Neural crest cell (in vitro differentiated cells): ENCODE measurements at places on chromosomes 16 and 17.
A peak's percentile ranks its signal among the peaks of the same experiment; 100 is the strongest.

- DNase-seq = no peak
Observed at GRCh38 chr16:1495211-1495888, 2.2 kb downstream of the TELO2 start.

GRCh38 chr17:77748436-77748835 is 210.1 kb upstream of the TNRC6C start:
- DNase-seq = no peak

DNA sequence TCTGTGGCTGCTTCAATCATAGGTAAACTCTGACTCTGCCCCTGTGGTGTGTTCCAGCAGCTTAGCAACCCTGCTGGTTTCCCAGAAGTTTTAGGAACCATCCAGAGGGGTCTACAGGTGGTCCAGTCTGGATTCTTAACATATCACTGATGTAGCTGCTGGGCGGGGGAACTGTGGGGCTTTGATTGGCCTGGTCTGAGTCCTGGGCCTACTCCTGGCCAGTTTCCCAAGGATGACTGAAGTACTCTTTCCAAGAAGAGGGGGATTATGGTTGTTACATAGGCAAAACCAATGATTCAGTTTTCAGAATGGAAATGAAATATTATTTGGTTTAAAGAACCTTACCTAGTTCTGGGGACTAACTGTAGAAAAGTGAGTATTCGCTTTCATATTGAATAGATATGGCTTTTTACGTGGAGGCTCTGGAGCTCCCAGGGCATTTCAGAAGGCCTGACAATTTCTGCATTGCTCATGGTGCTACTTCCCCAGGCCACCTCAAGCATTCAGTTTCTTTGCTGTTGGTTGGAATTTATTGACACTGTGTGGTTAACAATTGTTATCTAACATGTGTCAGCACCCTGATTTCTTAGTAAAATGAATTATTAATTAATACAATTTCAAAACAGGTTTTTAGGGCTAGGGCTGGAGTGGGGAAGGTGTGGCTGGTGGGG is 38.4 kb downstream of the EPN2 start:
- DNase-seq = no peak

GRCh38 chr17:6066183-6066948 is 3.8 kb upstream of the WSCD1 start:
- no peak for DNase-seq

- peak; percentile 72 for DNase-seq
Observed at GRCh38 chr17:72120642-72121163, at the start of gene SOX9. TSS of gene SOX9 (plus strand) at chr17:72121020. CDS start at chr17:72121392, 372 bp downstream.

- DNase-seq = no peak
Observed at GRCh38 chr16:73315645-73316044, 267.7 kb upstream of the ZFHX3 start.

GRCh38 chr17:17683710-17684365 is 2.6 kb downstream of the RAI1 start:
- no peak for DNase-seq

DNA sequence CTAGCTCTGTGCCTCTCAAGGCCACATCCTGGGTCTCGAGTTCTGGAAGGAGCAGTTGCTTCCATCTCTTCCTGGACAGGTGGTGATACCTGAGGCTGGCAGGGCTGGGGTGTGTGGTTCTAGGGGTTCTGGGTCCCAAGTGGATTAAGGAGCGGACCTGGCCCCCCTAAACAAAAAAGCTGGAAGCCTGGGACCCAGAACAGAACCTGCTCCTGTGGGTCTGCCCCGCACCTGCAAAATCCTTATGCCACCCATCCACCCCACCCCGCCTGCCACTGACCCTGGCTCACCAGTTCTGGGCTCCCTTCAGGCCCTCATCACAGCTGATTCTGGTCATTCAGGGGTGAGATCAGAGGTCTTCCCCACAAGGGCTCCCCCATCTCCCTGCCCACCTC is 44.8 kb downstream of the ADCY7 start:
- DNase-seq = no peak

DNA sequence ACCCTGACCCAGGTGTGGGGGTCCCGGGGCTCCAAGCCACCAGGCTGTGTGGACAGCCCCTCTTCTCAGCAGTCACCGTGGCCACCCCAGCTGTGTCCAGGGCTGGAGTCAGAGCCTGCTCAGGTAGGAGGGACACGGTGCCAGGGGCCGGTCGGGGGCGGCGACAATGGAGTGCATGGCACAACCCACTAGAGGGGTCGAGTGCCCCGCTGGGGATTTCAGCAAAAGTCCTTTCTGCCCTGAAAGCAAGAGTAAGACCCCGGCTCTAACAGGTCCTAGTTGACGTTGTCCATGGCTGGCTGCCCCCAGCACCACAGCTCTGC is 11.3 kb downstream of the UTS2R start:
- DNase-seq = no peak

GRCh38 chr16:85536073-85536410 is 77.1 kb upstream of the GSE1 start:
- DNase-seq = no peak

DNA sequence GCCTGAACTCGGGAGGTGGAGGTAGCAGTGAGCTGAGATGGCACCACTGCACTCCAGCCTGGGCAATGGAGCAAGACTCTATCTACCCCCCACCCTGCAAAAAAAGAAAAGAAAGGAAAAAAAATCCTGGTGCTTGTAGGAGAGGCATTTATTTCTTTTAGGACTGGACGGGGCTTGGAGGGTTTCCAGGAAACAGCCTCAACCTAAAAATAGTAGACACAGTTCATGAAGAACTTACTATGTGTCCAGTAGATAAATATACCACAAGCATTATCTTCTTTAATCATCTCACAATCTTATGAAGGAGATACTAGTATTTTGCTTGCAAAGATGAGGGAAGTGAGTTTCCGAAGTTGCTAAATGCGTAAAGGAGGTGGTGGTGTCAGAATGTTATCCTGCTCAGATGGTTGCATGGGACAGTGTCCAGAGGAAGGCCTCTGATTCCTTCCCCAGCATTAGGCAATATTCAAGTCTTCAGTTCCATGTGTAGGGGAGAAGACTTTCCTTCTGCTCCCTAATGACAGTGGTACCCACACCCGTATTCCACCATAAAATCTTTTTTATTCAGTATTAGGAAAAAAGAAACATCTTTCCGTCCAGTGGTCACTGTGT is 263.2 kb downstream of the WWOX start:
- DNase-seq = no peak

DNA sequence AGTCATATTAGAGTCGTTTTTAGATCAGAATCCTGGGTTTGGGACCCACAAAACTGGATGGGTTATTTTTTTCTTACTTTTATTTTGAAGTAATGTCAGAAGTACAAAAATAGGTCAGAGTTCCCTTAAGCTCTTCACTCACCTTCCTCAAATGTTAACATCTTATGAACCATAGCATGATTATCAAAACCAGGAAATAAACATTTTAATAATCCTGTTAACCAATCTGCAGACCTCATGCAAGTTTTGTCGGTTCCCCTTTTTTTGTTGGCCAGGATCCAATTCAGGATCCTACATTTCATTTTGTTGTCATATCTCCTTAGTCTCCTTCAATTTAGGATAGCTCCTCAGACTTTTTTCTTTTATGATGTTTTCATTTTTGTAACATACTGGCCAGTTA is 162.0 kb downstream of the CHD9 start:
- no peak for DNase-seq

GRCh38 chr16:56073508-56073907 is 117.8 kb upstream of the GNAO1 start:
- no peak for DNase-seq

DNA sequence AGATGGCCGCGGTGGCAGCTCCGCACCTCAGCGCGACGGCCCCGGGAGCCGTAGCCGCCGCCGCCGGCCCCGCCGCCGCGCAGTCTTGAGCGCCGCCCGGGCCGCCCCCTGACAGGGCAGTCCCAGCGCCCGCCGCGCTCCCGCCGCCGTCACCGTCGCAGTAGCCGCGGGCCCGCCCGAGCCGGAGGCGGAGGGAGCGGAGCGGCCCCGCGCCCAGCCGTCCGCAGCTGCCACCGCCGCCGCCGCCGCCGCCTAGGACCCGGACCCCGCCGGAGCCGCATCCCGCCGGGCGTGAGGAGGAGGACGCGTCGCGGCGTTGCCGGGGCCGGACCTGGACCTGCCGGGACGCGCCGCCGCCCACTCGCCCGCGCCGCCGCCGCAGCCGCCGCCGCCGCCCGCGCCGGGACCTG is 218 bp downstream of the TNRC6C start:
- DNase-seq = no peak
